Suprapubic skin (tissue), 4 donors: ENCODE measurements at places on chromosomes 7 and 10.

- DNase-seq, result no peak
Observed at GRCh38 chr7:155820788-155821187, 8.5 kb upstream of the SHH start.

DNA sequence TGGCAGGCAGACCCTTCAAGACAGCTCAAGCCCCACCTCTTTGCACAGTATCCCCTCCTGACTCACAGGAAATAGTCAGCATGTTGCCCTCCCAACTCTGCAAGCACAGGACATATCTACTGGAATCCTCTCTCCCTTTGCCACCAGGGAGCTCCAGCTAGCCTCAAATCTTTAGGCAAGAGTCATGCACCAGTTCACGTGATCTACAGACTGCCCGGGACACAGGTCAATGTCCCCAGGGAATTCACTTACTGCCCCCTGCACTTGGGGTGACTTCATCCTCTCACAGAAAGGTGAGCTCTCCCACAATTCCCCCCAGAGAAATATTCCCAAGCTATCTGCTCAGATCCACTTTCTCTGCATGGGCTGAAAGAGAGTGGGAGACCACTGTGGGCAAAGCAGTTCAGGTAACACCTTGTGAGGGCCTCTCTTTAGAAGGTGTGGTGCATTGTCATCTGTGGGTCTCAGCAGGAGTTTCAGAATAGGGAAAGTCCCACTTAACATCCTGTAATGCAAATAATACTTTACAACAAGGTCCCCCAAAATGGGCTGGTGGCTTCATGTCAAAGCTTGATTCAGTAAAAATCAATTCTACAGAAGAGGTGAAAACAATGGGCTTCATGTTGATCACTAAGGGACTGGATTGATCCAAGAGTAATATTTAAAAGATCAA is 129.9 kb downstream of the NOC3L start:
- DNase-seq, result no peak

GRCh38 chr10:78912361-78913218 is 156.2 kb upstream of the ZMIZ1 start:
- no peak for DNase-seq

- no peak for DNase-seq
Observed at GRCh38 chr10:30598105-30598776, 31.3 kb downstream of the LYZL2 start.

- no peak for DNase-seq
Observed at GRCh38 chr10:104318810-104319741, 19.2 kb downstream of the ITPRIP start.

- DNase-seq, result no peak
Observed at GRCh38 chr10:15791816-15792524, 68.3 kb downstream of the MINDY3 start.
